ENCODE measurements at places on chromosomes 11 and 22.

GRCh38 chr11:120375076-120375475, 38.9 kb downstream of the ARHGEF12 start:
- DNase-seq, result no peak

- DNase-seq, result no peak
Observed at GRCh38 chr11:69218271-69218682, 62.5 kb downstream of the SMIM38 start.

GRCh38 chr22:25514436-25515180, 49.9 kb upstream of the GRK3 start:
- DNase-seq, result no peak

DNA sequence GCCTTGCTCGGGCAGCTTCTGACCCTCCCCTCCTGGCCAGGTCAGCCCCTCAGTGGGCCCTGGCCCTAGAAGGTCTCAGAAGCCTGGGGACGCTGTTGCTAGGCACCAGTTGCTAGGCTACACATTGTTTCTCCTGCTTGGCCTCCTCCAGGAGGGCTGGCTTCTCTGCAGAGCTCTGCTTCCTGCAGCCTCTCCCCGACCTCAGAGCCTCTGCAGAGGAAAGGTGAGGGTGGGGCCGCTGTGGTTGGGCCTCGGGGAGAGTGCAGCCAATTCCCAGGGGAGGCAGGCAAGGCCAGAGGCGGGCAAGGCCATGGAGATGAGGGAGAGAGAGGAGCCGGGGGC, 27.6 kb upstream of the LRRC10B start:
- DNase-seq, result peak; percentile 41

GRCh38 chr11:34749666-34750659, 129.1 kb downstream of the EHF start:
- peak; percentile 77 for DNase-seq

- no peak for DNase-seq
Observed at GRCh38 chr22:43376765-43377547, 33.8 kb upstream of the SCUBE1 start.

- no peak for DNase-seq
Observed at GRCh38 chr11:1541474-1542204, 30.4 kb downstream of the DUSP8 start.

GRCh38 chr22:35313311-35314121, 13.8 kb downstream of the TOM1 start:
- peak; percentile 93 for DNase-seq

GRCh38 chr11:73991471-73992006, 8.9 kb upstream of the UCP2 start:
- no peak for DNase-seq

GRCh38 chr11:65554057-65554818, 3.9 kb downstream of the LTBP3 start:
- DNase-seq, result no peak

DNA sequence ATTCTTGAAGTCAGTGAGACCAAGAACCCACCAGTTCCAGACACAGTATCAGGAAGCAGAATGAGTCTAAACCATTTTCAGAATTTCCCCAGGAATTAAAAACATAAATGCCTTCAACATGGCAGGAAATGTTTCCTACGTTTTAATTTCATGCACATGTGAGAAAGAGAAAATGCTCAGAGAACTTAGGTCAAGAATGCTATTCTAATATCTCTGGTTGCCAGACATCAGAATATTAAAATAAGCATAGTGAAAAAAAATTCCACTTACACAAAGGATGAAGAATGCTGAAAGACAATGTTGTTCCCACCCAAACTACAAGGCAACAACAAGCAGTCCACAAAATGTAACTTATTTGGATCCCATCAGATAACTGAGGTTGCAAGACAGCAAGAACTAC, 104.8 kb downstream of the RAB38 start:
- DNase-seq, result no peak

DNA sequence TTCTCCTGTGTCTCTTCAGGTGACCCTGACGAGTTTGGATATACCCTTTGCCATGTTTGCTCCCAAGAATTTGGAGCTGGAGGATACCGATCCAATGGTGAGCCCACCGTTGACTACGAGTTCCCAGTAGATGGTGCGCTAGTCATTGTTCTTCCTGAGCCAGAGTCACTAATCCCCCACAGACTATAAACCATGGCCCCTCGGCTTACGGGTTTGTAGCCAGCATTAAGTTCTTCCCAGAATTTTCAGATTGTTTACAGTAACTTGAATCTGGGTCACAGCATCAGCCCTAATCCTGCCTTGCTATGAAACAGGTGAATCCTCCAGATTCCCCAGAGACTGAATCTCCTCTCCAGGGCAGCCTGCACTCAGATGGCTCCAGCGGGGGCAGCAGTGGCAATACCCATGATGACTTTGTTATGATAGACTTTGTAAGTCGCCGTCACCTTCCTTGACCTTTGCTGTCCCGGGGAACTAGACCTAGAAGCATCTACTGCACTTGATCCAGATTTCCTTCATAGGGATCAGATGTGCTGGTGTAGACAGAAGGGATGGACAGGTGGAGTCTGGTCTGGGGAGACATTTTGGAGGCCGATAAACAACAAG, 31.8 kb downstream of the ARHGAP1 start:
- no peak for DNase-seq

- no peak for DNase-seq
Observed at GRCh38 chr11:44736791-44737190, 10.0 kb downstream of the TSPAN18 start.

GRCh38 chr11:27416568-27417176, 53.7 kb upstream of the CCDC34 start:
- no peak for DNase-seq

GRCh38 chr11:62341588-62341987, 4.3 kb downstream of the ASRGL1 start:
- DNase-seq, result no peak

DNA sequence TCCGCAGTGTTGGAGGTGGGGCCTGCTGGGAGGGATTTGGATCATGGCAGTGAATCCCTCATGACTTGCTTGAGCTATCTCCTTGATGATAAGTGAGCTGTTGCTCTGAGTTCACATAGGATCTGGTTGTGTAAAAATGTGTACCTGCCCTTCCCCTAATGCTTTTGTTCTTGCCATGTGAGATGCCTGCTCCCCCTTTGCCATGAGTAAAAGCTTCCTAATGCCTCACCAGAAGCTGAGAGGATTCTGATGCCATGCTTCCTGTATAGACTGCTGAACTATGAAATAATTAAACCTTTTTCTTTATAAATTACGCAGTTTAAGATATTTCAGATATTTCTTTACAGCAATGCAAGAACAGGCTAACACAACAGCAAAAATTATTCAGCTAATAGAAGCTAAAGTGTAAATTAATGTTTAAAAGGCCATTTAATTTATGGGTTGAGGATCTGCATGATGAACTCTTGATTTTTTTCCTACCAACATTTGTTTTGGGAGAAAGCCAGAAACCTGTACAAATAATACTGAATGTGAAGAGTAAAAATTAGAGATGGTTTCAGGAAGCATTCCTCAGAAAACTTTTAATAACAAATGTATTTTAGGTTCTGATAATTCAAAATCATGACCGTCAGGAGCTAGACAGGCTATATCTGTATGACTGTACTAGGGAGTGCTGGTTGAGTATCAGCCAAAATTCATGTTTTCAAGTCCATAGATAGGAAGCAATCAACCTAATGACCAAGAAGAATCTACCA, 177.5 kb upstream of the GRIA4 start:
- DNase-seq, result no peak

DNA sequence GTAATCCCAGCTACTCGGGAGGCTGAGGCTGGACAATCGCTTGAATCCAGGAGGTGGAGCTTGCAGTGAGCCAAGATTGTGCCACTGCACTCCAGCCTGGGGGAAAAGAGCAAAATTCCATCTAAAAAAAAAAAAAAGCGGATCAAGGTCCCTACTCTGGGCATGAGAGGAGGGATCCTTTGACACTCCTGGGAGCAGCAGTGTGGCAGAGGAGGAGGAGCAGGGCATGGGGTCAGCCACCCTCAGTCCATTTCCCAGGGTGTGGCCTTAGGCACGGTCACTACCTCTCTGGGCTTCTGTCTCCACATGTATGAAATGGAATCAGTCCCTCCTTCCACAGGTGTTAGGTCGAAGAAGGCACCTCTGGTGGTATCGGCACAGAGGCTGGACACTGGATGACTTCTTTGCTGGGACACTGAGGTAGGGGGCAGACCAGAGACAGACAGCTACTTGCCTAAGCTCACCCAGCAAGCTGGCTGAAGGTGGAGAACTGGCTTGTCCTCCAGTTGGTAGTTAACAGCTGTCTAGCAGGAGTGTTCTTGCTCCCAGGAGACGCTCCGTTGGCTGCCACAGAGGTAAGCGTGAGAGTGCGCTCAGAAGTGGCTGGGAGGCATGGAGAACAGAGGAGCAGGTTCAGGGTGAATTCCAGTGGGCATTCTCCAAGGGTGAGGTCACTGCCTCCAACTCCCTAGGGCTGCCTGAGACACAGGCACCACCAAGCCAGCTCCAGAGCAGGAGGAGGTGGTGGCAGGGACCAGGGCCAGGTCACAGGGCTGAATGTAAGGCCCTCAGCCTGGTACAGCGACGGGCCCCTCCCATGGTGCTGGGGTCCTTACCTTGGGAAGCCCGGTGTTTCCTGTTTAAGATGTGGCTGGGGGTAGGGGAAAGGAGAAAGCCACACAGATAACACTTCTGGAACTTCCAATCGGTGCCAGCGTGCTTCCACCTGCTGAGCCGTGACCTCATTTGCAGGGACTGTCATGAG, 19.5 kb downstream of the TXN2 start:
- DNase-seq, result peak; percentile 87

DNA sequence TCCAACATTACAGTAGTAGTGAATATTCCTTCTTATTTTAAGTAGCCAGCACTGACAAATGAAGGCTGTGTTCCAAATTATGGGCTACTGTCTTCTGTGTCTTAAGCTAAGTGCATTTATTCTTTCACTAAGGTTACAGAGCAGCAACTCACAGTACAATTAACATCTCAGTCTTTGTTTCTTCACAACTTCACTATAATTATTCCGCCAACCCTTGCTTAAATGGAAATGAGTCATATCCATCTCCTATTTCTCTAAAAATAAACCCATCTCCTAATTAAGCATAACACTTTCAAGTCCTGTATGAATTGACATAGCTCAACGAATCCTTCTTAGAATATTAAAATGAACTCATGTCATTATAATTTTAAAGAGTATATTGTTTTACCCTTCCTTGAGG, 6.7 kb downstream of the ETS1 start:
- no peak for DNase-seq

DNA sequence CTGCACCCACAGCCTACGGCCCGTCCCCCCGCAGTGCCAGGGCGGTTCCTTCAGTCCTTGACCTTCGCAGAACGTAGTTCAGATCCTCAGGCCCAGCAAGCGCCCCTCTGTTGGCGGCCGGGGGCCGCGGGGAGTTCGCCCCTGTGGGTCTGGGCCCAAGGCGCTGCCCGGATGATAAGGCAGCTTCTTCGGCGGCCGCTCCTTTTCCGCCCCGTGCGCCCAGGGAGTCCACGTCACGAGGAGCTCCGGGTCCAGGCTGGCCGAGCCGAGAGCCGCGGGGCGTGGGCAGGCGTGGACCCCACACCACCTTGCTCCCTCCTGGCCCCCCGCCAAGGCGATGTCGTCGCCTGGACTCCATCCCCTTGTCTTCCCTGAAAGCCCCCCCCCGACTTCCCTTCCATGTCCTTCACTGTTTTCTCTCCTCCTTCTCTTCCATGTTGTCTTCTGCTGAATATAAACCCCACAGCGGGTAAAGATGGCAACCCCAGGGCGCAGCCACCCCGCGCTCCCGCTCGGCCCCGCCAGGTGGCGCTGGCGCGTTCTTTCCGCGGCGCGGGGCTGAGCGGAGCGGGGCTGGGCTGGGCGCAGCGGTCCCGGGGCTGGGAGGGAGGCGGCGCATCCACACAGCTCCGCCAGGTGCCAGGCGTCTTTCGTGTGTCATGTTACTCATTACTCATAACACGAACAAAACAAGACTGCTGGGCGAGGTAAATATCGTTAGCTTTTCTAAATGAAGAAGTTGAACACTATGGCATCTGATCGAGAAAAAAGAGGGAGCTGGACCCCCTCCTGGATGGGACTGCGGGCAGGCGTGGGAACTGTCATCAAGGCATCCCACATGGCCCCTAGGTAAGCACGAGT, 321.0 kb downstream of the NTM start:
- peak; percentile 31 for DNase-seq

Measured in HT1080 (cell line).